ENCODE measurements at places on chromosomes 6 and 20.

GRCh38 chr6:16146028-16146427, 17.1 kb downstream of the MYLIP start:
- DNase-seq, result no peak

DNA sequence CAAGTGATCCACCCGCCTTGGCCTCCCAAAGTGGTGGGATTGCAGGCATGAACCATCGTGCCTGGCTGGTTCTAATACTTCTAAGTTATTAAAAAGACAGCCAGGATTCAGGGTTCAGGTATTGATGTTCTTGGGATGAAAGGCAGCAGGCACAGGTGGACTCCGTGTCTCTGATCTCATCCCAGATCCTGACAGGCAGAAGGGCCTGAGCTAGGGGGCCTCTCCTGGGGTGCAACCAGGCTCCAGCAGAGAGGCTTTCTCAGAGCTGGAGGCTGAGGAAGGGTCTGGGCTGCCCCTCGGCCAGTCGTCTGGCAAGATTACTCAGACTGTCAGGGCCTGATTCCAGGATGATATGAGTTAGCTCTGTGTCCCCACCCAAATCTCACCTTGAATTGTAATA, 106.3 kb downstream of the SCML4 start:
- no peak for DNase-seq

DNA sequence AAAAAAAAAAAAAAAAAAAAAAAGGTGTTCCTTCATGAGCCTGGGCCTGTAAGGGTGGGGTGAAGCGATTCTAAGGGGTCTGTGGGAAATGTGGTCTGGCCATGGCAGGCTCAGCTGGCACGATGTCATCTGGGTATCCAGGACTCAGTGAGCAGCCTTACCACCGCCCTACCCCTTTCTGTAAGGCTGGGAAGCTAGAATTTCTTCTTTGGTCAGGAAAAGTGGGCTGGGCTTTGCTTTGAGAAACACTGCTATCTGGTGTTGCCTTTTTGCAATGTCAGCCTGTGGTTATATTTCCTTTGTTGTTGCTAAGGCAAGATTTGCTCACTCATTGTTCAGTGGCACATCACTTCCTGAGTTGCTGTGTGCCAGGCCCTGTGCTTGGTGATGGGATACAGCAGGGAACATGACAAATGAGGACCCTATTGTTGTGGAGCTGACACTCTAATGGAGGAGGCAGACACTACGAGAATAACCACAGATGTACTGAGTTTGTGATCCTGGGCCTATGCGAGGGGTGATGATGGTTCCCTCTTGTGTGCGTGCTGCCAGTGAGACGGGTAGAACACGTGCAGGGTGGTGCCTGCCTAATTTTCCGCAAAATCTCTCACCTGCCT, 45.9 kb upstream of the ZNFX1 start:
- no peak for DNase-seq

- DNase-seq, result no peak
These were observed 11.6 kb upstream of the PLG start for GRCh38 chr6:160690458-160690857.

- no peak for DNase-seq
These were observed 292.3 kb upstream of the EYS start for GRCh38 chr6:65999288-65999791.

- no peak for DNase-seq
These were observed 102.8 kb downstream of the MTFR2 start for GRCh38 chr6:136147342-136147741.

DNA sequence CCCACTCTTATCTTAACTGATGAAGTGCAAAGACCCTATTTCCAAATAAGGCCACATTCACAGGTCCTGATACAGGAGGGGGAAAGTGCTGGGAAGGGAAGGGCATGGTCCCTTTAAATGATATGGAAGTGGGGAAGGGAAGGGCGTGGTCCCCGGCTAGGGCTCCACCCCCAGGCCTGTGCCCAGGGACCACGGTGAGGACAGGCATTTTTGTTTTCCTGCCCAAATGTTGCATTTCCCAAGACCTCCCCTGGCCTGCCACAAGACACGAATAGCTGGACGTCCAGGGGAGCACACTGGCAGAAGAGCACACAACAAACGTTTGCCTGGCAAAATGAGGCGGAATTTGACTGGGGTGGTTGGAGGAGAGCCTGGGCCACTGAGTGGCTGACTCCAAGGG, 16.1 kb upstream of the HFE start:
- DNase-seq, result no peak

DNA sequence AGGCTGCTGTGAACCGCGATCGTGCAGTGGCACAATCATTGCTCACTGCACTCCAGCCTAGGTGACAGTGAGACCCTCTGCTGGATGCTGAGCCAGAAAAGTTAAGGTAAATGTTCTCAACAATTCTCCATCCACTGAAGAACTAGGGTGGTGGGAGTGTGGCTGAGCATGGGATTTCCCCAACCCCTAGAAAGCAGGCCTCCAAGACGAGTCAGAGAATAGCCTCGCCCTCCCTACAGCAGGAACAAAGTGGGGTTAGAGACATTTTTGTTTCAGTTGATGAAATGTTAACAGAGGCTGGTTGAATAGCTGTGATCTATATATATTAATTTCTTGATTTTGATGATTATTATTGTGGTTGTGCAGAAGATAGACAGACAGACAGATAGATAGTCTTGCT, 6.1 kb upstream of the ALDH8A1 start:
- DNase-seq, result no peak
